ENCODE measurements at places on chromosomes 4 and X.

GRCh38 chr4:40337523-40337922 is 2.4 kb downstream of the CHRNA9 start:
- DNase-seq: no peak

- no peak for DNase-seq
Measured at GRCh38 chr4:114417214-114417613, 181.4 kb upstream of the UGT8 start.

DNA sequence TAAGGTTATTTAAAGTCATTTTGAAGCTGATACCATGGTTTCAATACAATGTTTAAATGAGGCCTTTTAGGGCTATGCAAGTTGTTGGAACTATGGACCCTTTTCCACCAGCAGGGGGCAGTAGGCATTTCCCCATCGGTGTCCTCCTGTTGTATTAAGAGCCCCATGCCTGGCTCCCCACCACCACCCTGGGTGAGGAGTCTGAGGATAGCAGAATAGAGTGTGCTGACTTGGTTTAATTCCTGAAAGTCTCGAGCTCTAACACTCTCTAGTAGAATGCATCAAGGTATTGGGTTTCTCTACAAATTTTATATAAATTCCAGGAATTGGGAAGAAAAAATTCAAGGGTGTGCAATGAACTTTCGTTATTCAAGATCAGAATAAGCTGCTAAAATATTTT is 234.8 kb upstream of the JADE1 start:
- peak; percentile 44 for DNase-seq

DNA sequence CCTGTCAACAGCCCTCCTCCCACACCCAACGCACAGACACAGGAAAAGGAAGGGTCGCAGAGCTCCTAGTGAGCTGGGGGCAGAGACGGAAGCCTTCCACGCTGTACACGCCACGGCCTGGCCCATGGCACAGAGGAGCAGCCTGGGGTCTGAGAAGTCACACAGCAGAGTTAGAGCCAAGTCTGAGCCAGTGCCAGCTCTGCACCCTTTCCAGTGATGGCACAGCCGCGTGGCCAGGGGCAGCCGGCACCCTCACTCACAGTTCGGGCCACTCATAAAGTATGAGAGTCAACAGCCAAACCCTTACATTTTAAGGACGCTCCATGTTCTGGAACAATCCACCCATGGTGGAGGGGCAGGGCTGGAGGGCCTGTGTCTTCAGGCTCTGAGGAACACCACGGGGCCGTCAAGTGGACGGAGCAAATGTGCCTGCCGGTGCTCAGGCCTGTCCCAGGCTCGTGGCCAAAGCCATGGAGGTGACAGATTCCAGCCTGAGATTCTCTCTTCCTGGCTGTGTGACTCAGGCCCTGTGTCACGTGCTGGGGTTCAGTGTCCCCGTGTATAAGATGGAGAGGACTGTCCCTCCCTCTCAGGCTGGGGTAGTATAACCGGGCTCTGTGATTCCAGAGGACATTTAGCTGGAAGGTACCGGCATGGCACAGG is 91.2 kb downstream of the ABLIM2 start:
- no peak for DNase-seq

DNA sequence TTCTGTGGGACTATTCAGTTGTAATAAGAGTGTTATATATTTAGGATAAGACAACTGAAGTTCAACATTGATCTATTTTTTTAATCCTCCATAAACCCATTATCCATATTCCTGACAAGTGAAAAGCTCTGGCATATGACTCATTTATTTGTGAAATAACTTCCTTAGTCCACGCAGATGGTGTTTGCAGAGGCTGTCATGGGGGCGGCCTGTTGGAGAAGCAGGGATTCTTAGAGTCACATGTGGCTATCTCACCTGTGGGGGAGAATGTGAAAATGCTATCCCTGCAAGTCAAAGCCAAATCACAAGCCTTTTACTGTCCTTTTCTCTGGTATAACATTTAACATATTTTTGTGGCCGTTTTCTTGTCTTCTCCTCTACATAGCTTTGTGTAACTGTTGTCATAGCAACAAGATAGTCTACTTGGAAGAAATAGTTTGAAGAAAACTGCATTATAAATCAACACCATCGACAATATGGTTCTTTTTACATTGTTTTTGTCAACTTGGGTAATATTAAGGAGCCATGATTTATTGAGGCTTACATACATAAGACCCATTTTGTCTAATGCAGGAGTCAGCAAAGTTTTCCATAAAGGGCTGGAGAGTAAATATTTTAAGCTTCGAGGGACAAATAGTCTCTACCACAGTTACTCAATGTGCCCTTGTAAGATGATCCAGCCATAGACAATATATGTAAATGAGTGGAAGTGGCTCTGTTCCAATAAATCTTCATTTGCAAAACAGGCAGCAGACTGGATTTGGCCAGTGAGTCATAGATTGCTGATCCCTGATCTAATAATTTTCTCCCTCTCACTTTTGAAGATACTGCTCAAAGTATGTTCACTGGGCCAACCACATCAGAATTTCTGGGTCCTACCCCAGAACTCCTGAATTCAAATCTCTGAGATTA is 395.0 kb downstream of the DTHD1 start:
- DNase-seq: no peak

DNA sequence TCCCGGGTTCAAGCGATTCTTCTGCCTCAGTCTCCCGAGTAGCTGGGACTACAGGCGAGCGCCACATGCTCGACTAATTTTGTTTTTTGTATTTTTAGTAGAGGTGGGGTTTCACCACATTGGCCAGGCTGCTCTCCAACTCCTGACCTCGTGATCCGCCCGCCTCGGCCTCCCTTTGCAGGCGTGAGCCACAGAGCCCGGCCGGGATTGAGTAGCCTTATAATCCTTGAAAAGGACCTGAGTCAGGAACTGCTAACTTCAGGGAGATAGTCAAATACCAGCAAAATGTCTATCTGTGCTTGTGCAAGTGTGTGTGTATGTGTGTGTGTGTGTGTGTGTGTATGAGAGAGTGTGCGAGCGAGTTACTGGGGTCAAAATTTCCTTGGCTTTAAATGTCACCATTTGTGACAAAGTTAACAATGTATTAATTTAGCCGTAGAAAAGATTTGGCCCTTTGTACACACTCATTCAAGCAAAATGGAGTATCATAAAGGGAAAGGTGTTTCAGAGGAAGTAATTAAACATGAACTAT is 1.8 kb upstream of the KDM6A start:
- no peak for DNase-seq

GRCh38 chr4:23759066-23759465 is 130.8 kb downstream of the PPARGC1A start:
- no peak for DNase-seq

DNA sequence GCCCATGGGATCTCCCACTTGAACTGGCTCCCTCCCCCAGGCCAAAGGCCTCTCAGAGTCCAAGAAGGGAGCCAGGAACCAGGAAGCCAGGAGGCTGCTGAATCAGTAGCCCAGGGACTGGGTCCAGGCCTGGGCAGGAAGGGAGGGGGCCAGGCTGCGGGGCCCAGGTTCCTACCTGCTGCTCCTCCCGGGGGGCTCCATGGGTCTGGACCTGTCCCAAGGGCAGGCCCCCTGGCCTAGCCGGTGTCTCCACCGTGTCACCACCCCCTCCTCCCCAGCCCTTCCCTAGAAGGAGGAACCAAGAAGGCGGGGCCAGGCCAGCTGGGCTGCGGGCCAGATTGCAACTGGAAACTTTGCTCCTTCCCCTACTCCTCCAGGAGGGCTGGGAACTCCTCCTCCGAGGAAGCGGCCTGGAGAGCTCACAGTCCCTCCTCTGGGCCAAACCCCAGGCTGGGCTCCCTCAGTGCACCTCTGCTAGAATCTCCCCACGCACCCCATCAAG is at the start of gene IQSEC2:
Gene IQSEC2 (minus strand): TSS at position 264 of the 502 bp plus-strand sequence.
- no peak for DNase-seq

DNA sequence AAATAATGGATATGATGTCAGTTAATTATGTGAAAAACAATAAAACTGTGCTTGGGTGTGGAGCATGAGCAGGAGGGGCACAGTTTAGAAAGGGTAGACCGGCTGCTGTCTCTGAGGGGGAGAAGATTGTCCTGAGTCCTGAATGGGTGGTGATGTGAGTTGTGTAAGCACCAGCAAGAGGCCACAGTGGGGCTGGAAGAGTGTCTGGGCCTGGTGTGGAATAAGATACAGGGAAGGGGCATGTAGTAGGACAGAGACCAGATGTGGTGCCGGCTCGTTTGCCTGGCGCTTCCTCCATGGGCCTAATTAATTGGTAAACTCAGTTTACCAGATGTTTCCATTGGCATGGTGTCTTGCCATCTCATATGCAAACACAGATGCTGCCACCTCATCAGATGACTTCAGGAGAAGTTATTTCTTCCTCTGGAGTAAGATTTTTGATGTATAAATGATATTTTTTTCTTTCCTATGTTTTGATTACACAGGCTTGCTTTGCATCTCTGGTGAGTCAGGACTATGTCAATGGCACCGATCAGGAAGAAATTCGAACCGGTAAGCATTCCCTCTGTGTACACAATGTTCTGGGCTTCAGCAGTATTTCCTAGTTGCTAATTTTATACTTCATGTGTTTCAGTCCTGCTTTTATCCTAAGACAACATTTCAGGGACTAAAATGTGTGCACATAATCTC is 5.1 kb downstream of the MED28 start:
- DNase-seq: no peak

GRCh38 chrX:11341274-11342201 is 48.3 kb downstream of the AMELX start:
- no peak for DNase-seq

DNA sequence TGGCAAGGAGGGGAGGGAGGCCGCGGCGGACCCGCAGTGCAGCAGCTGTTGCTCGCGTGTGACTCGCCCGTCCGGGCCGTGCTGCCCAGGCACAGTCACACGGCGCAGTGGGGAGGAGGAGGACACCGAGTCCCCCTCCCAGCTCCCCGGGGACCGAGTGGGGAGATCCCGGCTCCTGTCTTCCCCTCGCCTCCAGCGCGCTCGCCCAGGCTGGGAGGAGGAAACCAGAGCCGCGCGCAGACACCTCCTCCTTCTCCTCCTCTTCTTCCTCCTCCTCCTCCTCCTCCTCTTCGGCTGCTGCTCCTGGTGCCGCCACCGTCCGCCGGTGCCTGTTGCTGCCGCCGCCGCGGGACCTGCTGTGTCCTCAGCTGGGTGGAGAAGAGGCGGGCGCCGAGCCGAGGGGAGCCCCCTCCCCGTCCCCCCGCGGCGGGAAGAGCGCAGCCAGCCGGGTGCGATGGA is at the start of gene TBC1D1:
Gene TBC1D1 (plus strand): TSS at position 284 of the 459 bp plus-strand sequence. CDS start 11,012 bp downstream, outside the sequence.
- peak; percentile 51 for DNase-seq

DNA sequence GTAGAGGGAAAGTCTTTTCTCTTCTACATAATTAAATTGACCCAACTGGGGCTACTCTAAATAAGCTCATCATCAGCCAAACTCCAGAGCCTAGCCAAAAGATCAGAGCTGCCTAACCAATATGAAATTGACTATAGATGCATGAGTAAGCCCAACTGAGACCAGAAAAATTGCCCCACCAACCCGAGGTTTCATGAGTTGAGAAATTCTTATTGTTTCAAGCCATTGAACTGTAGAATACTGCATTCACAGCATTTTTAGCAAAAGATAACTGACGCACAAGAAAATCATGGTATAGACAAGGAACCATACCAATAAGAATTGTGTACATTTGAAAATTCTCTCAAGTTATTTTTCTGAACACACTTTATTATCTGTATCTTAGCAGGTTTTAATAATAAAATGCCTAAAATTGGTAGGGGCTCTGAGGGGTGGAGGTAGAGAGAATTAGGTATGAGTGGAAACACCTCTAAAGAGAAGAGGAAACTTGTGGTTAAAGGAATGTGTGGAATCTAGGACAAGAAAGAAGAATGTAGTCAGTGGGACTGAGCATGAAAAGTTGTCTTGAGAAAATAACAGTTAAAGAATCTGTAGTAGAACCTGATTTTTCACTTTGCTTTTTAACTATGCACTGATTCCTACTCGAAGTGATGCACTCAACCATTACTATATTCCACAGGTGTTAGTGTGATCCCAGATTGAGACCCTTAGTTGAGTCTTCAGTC is 200.9 kb upstream of the PPP1R2C start:
- no peak for DNase-seq

- no peak for DNase-seq
Measured at GRCh38 chr4:8909548-8909947, 37.9 kb upstream of the HMX1 start.

GRCh38 chrX:32370456-32371205 is 840.7 kb downstream of the DMD start:
- DNase-seq: no peak

DNA sequence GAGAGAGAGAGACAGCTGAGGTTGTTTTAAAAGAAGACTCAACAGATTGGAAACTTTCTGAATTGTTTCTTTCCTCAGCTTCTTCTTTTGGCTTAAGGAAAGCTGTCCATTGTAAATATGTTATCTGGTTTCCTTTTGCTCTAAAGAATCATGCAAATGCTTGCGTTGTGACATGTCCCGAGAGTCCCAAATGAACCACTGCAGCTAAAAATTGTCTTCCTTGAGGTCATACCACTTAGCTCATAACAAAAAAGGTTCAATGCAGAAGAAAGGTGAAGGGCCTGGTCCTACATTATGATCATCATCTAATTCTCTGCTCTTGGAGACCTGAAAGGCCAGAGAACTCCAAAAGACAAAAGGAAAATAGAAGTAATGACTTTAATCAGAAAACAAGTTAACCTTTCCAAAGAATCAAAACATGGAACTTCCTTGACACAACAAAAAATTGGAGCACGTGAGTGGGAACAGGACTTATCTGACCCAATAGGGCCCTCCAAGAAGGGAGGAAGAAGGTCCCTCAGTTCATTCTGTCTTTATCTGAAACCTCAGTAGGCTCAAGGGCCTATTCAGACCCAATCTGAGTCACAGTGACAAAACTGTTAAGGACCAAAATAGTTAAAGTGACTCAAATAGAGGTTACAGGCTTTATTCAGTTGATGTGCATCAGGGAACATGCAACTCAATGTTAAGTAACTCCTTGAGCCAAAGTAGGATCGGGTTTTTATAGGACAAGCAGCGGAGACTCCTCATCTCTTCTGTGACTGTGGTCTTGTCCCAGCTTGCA is 14.7 kb upstream of the VSIG1 start:
- no peak for DNase-seq

Measured in activated CD8-positive, alpha-beta memory T cell treated with anti-CD3 and anti-CD28 coated beads, Interleukin-2, amount 50 U/mL, for 4 hours (primary cell).